ENCODE measurements at places on chromosomes 7 and 10.
A peak's percentile ranks its signal among the peaks of the same experiment; 100 is the strongest.

GRCh38 chr7:8396294-8396693 lies 37.1 kb upstream of the NXPH1 start:
- DNase-seq: no peak

DNA sequence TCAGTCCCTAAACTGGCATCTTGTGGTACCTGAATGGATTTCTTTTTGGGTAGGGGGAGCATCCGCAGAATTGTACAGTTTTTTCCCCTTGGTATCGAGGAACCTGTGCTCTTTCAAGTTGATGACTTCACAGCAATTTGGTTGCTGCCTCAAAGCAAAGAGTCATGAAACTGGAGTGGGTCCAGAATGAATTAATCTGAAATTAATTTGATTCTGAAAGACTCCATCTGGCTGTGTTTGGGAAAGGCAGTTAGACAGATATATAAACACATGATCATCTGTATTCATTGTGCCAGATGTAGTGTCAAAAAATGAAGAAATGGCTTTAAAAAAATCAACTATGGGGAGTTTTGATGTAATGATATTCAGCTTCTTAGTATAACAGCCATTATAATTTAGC lies 136.1 kb downstream of the CELF2 start:
- no peak for DNase-seq

GRCh38 chr7:100008525-100008924 lies 6.9 kb upstream of the ZKSCAN1 start:
- DNase-seq: no peak

DNA sequence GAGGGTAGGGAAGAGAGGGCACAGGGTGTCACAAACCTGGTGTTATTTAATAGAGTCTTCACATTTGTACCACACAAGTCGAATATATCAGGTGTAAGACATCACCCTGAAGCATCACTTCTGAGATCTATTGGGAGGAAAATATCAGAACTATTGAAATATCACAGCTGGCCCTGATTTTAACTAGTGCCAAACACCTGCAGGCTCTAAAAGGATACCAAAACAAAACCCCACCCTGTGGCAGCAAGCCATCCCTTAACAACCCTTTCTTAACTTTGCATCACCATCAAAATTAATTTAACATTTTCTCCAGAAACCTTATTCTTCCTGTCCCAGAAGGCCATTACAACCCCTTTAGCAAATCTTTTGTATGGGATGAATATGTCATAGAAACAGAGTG lies 365.4 kb downstream of the SUGCT start:
- no peak for DNase-seq

DNA sequence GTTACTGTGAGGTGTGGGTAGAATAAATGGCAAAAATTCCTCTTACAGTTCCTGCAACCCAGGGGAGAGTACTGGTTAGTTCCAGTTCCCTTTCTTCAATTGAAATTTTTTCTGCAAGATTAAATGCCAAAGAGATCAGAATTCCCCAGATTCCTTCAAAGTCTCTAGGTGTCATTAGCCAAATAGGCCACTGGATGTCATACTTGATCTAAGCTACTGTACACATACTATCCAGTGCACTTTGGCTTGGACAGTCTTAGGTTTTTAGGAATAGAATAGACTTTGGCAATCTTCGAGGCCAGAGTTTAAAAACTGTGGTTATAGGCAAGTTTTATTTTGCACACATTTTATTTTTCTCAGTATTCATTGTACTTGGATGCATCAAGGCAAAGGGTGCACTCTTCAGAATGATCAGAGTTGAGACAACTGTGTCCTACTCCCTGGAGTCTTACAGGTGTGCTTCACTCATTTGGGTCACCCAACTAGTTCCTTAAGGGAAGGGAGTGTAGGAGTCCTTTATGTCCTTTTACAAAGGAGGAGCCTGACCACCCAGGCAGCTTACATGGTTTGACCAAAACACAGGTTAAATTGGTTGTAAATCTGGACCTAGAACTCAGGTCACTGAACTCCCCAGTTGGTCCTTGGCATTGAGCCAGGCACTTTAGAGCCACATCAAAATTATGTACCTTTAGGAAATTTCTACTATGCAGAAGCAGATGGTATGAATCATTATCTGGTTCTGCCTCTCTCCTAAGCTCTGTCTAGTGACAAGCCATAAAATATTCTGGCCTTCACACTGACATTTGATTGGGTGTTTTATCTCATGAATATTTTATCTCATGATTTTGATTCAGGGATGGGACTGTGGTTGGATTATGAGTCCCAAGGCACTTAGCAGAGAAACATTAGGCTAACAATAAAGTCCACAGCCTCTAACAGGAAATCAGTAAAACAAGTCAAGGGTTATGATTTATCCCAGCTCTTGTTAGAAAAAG lies 49.5 kb downstream of the ASAH2B start:
- DNase-seq: no peak

DNA sequence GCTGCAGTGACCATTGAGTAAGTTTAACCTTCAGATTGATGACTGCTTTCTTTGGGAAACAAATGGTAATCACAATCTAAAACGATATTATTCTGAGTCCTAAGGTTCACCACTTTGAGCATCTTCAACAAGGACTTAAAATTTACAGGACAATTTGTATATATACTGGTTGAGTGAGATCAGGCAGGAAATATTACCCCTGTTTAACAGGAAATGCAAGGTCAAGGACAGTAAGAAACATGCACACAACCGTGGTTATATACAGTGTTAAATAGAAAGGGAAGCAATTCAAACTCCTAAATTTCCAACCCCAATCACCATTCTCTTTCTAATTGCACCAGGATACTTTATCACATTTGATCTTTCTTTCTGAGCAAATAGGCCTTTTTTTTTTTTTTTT lies 96.1 kb downstream of the ZNF277 start:
- DNase-seq: no peak

- DNase-seq: no peak
These were observed 25.4 kb downstream of the STAM start for GRCh38 chr10:17669185-17669872.

DNA sequence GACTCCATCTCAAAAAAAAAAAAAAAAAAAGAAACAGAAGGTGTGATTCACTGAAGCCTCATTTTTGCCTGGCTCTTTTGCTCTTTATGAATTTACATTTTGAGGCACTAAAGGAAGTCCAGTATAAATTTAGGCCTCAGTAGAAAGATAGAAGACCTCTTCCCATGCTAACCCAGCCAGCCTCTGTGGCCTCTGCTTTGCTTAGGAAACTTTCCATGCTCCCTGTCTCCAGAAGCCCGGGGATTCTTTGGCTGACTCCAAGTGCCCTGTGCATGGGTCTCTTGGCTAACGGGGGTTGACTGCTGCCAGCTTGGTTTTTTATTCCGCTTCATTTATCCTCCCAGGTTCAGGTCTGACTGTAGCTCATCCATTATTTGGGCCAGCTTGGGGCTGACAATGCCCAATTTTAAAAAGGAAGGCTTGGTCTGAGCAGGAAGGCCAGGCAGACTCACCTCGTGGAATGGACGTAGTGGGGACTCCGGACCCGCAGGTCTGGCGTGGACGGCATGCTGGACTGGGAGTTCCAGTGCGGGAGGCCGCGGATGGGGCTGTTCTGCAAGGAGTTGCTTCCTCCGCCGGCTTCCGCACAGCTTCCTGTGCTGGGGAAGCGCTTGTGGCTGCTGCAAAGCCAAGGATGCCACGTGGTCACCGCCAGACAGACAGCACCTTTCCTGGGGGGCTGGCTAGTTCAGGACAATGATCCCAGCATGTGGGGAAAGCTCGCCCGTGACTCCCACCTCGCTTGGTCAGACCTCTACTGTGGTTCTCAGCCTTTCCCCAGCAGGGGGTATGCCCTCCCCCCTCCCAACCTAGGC lies 72.3 kb downstream of the PRPF18 start:
- DNase-seq: no peak

DNA sequence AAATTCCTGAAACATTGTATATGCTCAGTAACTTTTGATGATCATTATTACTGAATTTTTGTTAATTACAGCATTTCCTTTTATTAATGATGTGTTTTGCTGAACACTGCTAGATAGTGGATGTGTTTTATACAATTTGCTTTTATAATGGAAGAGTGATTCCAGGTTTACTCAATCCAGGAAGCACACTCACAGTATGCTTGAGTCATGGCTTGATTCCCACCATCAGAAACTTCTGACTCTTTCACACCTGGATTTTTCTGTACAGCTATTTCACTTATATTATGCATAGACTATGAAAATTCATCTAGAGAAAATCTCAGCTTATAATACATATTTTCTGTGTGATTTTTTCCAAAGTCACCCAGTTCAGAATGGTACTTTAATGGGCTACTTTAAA lies 1040.9 kb downstream of the GRM8 start:
- DNase-seq: no peak

GRCh38 chr10:119291223-119291900 lies 84.0 kb downstream of the GRK5 start:
- DNase-seq: no peak

- no peak for DNase-seq
These were observed 47.5 kb downstream of the RGS10 start for GRCh38 chr10:119495021-119495505.

GRCh38 chr7:98621573-98622482 lies 4.7 kb downstream of the NPTX2 start:
- DNase-seq: no peak

GRCh38 chr7:138017992-138018391 lies 16.1 kb upstream of the CREB3L2 start:
- no peak for DNase-seq

DNA sequence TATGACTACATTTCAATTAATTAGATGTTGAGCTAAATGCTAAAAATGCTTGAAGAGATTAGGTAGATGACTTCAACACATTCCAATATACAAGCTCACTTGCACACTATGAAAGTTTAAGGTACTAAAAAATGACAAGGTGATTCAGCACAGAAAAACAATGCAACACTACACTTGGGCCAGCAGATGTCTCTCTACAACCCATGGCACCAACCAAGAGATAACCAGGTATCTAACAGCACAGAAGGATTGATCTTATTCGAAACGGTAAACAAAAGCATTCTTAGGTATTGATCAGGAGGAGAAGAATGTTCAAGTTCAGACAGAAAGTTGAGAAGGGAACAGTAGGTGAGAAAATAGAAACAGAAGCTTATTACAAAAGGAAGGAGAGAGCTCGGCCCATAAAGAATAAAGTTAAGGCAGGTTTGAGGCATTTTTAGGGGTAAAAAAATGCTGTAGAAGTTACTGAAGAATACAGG lies 248.2 kb upstream of the KLF14 start:
- DNase-seq: peak; percentile 18

DNA sequence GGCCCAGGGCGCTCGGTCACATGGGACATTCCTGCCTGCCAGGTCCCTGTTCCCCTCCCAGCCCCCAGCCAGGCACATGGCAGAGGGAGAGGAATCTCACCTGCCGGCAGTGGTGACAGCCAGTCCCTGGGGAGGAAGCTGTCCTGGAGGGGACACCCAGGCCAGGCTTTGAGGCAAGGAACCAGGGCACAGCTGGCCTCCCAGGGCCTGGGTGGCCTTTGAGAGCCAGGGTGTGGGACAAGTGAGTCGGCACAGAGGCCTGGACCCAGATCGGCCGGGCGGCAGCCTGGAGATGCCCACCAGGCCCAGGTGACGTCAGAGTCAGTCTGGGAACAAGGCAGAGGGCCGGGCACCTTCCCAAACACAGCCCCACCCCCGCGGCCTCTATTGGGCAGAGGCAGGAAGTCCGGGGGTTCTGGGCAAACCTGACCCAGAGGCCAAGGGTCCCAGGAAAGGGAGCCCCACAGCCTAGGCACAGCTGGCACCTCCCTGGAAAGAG lies 65.0 kb upstream of the CFAP46 start:
- no peak for DNase-seq

DNA sequence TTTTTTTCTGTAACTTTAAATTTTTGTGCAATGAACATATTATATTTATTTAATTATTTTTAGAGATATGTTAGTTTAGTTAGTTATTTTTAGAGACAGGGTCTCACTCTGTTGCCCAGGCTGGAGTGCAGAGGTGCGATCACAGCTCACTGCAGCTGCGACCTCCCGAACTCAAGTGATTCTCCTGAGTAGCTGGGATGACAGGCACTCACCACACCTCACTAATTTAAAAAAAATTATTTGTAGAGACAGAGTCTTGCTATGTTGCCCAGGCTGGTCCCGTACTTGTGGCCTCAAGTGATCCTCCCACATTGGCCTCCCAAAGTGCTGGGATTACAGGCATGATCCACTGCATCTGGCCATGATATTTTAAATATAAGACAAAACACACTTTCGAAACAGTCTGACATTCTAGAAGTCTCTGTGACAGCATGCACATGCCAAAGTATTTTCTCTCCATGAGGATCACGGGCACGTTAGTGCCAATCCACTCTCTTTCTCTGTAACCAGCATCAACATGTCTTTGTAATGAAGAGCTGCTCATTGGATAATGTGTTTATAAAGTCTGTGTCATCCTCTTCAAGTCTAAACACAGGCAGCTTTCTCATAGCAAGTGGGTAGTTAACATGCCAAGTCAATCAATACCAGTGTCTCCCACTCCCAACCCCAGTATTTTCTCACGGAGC lies 137.4 kb downstream of the GLI3 start:
- no peak for DNase-seq

GRCh38 chr7:132609222-132609621 lies 33.0 kb upstream of the PLXNA4 start:
- no peak for DNase-seq

- DNase-seq: no peak
These were observed 138.3 kb upstream of the ADCY1 start for GRCh38 chr7:45435846-45436245.

DNA sequence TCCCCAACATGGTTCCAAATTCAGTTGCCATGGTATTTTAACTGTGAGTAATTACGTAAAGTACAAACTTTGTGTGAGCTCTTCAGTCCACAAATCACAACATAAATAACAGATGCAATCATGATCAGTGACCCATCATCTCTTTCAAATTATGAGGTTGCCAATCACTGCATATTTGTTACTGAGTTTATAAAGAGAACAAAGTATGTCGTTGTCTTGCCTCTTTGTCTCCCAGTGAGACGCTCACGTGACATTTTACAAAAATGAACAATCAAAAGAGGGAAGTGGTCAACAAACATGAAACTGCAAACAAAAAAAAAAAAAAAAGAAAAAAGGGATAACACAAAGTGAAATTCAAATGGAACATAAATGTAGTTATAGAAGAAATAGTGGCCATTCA lies 122.7 kb upstream of the PDSS1 start:
- DNase-seq: no peak

- no peak for DNase-seq
These were observed 104.6 kb downstream of the PROSER2 start for GRCh38 chr10:11927746-11928145.

DNA sequence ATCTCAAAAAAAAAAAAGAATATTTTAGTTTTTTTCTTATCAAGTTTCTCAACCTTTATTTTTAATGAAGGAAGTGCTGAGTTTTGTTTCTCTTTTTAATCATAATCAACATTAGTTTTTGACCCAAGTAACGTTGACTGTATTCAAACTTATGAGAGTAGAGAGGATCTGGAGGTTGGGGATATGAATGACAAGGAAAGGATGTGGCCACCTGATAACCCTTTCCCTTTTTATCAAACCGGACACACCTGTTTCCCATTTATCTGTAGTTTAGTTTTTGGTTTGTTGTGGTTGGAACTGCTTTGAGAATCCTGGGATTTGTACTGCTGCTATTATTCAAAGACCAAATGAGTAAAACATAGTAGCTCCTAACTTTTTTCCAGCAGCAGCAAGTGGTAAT lies 38.6 kb downstream of the HACD1 start:
- DNase-seq: no peak

- DNase-seq: no peak
These were observed 6.6 kb downstream of the YWHAG start for GRCh38 chr7:76352193-76352592.

All from iPS DF 6.9 (cell line).